Esophagus squamous epithelium (tissue), 5 donors: ENCODE measurements at places on chromosomes 11 and 22.

DNA sequence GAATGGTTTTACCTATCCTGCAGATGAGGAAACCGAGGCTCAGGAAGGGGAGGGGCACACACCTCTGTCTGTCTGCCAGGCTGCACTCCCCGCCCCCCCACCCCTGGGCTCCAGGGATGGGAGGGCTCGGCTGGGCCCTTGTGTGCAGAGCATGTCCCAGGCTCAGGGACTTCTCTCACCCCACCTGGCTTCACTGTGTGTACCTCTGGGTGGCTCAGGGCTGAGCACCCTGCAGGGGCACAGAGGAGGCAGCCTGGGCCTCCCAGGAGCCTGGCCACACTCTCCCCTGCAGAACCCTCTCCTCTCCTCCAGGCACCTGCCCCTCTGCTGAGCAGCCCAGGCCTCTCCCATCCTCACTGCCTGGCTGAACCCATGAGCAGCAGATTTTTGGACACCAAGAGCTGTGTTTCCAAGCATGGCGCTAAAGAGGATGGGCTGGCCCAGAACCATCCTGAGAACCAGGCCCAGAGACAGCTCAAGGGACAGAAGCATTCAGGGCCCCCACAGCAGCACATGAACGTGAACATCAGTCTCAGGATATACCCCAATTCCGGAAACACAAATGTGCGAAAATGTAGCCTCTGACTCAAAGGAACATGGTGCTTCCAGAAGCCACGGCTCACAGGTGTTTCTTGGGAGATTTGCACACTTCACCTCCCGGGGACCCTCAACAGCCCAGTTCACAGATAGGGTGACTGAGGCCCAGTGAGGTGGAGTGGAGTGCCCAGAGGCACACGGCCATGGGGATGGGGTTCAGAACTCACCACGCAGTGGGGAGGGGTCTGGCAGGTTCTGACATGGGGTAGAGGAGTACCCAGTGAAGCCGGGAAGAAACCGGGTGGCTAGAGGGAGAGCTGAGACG, 10.5 kb downstream of the EMID1 start:
- H3K27me3 ChIP-seq, result no peaks in the 10 kb centered on the region
- no peak overlapping the region for H3K4me3 ChIP-seq
- H3K4me1 ChIP-seq, result no peaks in the 10 kb centered on the region

DNA sequence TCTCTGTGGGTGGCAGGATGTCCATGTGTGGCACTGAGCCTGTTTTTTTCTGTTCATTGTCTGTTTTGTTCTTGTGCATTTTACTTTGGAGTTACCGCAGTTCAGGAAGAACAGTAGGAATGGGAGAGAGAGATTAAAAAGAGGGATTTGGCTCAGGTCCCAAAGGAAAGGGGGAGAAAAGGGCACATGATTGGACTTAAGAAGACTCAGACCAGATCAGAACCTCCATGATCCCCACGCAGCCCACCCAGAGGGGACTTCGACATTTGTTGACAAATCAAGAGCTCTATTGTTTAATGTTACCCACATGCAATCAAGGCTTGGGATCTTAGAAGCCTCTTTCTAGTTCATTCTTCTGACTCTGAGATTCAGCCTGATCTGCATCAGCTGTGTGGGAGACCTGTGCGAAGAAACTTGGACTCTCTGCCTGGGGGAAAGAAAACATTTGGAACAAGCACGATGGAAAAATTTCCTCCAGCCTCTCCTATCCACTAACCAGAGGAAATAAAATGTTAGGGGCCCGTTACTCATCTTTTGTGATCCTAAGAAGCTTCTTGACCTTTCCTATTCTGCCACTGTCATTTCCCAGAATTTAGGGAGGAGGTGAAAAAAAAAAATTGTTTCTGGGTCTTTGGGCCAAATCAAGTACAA, 119.2 kb downstream of the SPON1 start:
- no peak for DNase-seq
- peak overlapping the region; percentile 34 for H3K27ac ChIP-seq
- no peak overlapping the region for H3K4me3 ChIP-seq
- no peaks in the 10 kb centered on the region for H3K36me3 ChIP-seq
- H3K27me3 ChIP-seq, result no peaks in the 10 kb centered on the region
- no peaks in the 10 kb centered on the region for H3K4me1 ChIP-seq

DNA sequence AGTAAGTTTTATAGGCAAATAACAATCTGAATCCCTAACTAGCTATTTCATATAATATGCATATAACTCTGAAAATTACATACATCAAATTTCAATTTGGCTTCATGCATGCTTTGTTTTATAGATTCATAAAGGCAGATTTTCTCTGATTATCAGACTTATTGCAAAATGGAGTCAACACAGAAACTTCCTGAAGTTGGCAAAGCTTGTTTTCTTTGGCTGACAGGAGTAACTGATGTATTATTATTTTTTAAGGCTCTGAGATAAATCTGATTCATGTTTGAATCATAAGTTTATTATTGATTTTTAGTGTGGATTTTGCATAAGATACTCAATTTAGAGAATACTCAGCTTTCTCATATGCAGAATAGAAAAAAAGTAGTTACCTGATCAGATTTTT, 356.3 kb upstream of the CCDC90B start:
- H3K36me3 ChIP-seq, result no peaks in the 10 kb centered on the region
- H3K4me3 ChIP-seq, result no peak overlapping the region
- H3K4me1 ChIP-seq, result no peaks in the 10 kb centered on the region
- no peaks in the 10 kb centered on the region for H3K27me3 ChIP-seq
- no peak overlapping the region for H3K27ac ChIP-seq

DNA sequence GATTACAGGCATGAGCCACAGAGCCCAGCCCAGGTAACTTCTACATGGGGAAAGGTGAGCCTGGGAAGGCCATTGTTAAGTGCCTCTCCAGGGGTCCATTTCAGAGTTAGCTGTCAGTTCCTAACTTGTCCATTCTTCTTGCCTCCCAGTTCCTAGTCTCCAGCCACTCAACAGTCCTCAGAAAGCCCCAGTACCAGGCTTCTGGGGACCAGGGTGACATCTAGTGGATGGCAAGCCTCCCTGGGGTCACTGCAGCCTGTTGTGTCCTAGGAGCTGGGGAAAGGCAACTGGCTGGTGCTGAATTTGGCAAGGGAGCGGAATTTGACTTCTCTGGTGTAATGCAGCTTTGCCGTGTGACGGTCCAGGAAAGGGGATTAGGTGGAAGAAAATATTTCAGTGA, 2.1 kb downstream of the LGALS12 start:
- no peak overlapping the region for H3K27ac ChIP-seq
- no peaks in the 10 kb centered on the region for H3K27me3 ChIP-seq
- no peak overlapping the region for H3K4me3 ChIP-seq
- peaks cover 9% of the 10 kb centered on the region for H3K4me1 ChIP-seq
- no peak for DNase-seq

DNA sequence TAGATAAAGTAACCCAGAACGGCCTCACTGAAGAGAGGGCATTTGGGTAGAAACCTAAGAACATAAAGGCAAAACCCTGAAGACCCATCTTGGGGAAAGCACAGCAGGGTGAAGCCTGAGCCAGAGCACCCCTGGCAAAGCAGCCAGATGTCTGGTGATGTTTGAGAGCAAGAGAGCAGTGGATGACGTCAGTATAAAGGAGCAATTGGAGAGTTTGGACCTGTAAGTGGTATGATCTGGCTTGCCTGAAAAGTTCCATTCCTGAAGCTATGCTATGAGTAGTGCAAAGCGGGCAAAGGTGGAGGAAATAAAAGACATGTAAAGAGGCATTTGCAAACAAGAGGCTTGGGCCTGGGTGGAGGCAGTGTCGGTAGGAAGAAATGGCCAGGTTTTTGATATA, 167.8 kb downstream of the MSANTD4 start:
- no peak for DNase-seq
- no peak overlapping the region for H3K27ac ChIP-seq
- no peak overlapping the region for H3K4me3 ChIP-seq

DNA sequence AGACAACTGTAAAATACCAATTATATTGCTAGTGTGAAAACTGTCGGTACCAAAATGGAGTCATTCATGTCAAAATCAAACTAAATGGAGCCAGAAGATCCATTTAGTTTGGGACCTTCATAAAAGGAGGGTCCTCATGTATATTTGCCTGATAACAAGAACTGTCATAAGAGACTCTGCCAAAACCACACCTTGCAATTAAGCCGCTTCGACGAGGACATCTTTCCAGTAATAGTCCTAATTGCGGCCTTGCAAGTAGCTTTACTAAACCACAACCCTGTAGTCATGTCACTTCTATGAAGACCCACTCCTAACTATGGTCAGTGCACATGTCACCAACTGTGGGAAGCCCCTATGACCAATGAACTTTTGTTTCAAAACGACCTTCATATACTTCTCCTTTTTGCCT, 9.4 kb downstream of the UBQLN3 start:
- H3K36me3 ChIP-seq, result no peaks in the 10 kb centered on the region
- no peaks in the 10 kb centered on the region for H3K27me3 ChIP-seq
- H3K4me1 ChIP-seq, result no peaks in the 10 kb centered on the region
- H3K27ac ChIP-seq, result no peak overlapping the region
- H3K4me3 ChIP-seq, result no peak overlapping the region

GRCh38 chr22:35960854-35961253, 67.8 kb downstream of the RBFOX2 start:
- H3K36me3 ChIP-seq, result no peaks in the 10 kb centered on the region
- no peak overlapping the region for H3K27ac ChIP-seq
- no peaks in the 10 kb centered on the region for H3K4me1 ChIP-seq
- DNase-seq, result no peak
- no peaks in the 10 kb centered on the region for H3K27me3 ChIP-seq

DNA sequence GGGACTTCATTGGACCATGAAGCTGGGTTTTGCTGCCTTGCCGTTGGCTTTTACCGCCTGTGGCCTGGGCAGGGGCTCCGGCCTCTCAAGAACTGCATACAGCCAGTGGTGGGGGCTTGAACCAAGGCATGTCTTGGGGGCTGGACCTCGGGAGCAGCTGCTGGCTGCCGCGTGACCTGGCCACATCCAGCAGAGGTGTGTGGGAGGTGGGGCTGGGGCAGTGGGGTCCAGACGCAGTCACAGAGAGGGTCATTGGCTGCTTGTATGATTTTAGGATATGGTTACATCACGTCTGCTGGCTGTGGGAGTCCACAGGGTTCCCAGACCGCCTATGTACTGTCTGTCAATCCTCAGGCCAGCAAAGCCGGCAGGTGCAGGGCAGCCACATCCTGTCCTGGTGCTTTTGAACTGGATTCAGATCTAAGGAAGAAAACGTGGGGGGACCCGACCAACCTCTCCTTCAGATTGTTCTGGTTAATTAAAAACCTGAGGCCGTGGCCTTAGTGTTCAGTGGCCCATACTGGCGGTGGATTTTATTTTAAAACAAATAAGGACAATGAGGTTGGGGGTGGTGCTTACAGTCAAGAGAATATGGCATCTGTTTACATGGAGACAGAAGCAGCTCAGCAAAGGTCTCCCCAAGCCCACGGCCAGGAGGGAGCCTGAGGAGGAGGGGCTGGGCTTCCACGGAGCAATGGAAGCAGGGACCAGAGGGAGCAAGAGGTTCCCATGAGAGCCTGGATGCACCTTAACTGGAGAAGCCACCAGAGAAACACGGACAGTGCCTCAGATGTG, 426.0 kb downstream of the TBC1D22A start:
- DNase-seq, result no peak
- no peaks in the 10 kb centered on the region for H3K36me3 ChIP-seq
- no peak overlapping the region for H3K4me3 ChIP-seq
- H3K4me1 ChIP-seq, result no peaks in the 10 kb centered on the region
- no peak overlapping the region for H3K27ac ChIP-seq

DNA sequence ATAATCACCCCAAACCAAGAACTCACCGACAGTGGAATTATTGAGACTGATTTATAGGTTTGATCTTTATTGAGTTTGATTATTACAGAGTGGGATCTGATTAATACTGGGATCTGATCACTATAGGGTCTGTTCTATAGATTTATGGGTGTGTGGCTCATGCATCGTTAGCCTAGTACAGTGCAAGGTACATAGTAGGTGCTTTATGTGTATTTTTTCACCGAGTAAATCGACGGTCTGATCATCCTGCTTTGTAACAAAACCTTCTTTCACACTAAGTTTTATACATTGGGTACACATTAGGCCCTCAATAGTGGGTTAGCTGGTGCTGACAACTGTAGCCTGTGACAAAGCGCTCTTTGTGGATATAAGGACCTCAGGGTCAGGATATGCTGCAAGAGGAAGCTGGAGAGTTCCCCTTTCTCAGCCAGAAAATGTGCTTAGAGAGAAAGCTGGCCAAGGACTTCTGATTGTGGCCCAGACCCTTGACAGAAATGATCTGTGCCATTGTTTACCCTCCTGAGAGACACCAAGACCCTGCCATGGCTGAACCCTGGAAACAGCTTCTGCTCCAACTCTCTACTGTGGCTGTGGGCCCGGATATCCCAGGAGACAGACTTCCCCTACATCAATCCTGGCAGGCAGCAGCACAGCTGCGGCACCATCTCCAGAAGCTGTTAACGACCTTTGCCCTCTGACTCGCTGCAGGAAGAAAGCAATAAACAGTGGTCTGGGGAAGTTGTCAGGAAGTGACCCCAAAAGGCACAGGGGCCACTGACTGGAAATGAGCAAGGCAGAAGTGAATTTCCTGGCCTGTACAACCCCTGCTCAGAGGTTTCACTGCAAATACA, 16.1 kb upstream of the TPP1 start:
- peaks cover 35% of the 10 kb centered on the region for H3K36me3 ChIP-seq
- peaks cover 20% of the 10 kb centered on the region for H3K4me1 ChIP-seq
- peak overlapping the region; percentile 63 for H3K27ac ChIP-seq
- DNase-seq, result no peak
- H3K27me3 ChIP-seq, result no peaks in the 10 kb centered on the region

GRCh38 chr11:12017243-12017678, 8.8 kb upstream of the DKK3 start:
- H3K27me3 ChIP-seq, result no peaks in the 10 kb centered on the region
- no peak for DNase-seq

- no peaks in the 10 kb centered on the region for H3K36me3 ChIP-seq
- no peaks in the 10 kb centered on the region for H3K27me3 ChIP-seq
- H3K27ac ChIP-seq, result peak overlapping the region; percentile 38
- peaks cover 5% of the 10 kb centered on the region for H3K4me1 ChIP-seq
- no peak for DNase-seq
- no peak overlapping the region for H3K4me3 ChIP-seq
Measured at GRCh38 chr11:76629853-76630599, 40.5 kb downstream of the LRRC32 start.

GRCh38 chr11:9956483-9956882, 292.6 kb downstream of the SWAP70 start:
- H3K4me1 ChIP-seq, result no peaks in the 10 kb centered on the region
- no peak overlapping the region for H3K4me3 ChIP-seq
- H3K27ac ChIP-seq, result no peak overlapping the region
- H3K27me3 ChIP-seq, result no peaks in the 10 kb centered on the region
